Cerebellar cortex (tissue), 1 donor: ENCODE measurements at places on chromosomes 7 and 10.

- no peak for DNase-seq
These were observed 192.5 kb upstream of the NPVF start for GRCh38 chr7:25420771-25421170.

- no peak for DNase-seq
These were observed 148.9 kb upstream of the SLC13A1 start for GRCh38 chr7:123348690-123349089.

GRCh38 chr7:141624763-141625162 is 73.6 kb downstream of the AGK start:
- no peak for DNase-seq

DNA sequence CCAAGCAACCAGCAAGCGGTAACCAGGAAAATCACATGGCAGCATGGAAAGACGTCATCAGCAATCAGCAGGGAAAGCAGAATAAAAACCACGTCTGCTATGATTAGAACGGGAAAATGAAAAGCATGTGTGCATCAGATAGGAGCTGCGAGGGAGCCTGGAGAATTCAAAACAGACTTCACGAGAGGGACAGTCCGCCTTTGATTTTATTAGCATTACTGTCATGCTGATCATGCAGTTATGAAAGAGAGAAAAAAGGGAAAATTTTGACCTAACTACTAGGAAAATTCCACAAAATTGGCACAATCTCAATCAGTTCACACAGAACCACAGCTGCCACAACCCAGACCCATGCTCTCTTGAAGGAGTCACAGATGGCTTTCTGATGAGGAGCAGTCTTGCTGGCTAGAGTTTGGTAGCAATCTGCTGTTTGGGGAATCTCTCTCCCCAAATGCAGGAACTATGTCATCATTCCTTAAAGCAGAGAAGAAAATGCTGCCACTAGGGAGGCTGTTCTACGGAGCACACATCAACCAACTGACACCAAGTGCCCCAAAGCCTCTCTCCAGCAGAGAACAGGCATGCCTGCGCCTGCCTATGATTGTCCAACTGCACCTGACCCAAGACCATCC is 295.9 kb downstream of the TNS3 start:
- DNase-seq = peak; percentile 83

- DNase-seq = no peak
These were observed 6.7 kb downstream of the BHLHA15 start for GRCh38 chr7:98217623-98218582.

DNA sequence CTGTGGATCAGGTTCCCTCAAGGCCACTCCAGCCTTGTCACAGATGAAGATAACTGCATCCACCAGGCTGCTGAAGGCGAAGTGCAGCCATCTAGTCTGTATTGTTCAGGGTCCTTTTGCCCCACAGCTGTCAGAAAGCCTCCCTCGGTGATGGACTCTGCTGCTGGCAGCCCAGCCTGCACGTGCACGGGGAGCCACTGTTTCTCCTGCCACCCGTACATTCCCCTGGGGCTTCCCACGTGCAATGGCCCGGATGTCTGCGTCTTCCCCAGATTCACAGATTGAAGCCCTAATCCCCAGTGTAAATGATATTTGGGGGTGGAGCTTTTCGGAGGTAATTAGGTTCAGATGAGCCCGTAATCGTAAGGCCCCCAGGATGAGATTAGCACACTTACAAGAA is 46.6 kb upstream of the VIPR2 start:
- no peak for DNase-seq
